ENCODE measurements at places on chromosomes 5 and 9.

DNA sequence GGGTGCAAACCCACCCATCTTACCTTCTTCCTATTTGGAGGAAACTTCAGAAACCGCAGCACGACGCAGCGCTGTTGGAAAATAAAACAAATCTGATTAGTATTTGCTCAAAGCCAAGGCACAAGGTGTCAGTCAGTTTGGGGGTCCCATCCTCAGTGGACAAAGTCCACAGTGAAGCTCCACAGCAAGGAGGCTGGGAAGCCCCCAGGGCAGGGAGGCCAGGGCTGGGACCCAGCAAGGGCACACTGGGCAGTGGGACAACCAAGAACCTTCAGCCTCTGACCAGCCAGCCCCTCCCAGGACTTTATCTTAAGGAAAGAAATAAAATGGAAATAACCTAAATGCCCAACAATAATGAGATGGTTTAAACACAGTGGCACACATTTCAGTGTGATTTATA lies 11.3 kb downstream of the IPPK start:
- no peak for DNase-seq

- DNase-seq = no peak
Observed at GRCh38 chr5:35153375-35153932, 76.8 kb downstream of the PRLR start.

GRCh38 chr9:114309096-114309495 lies 13.8 kb upstream of the ORM1 start:
- DNase-seq = no peak

DNA sequence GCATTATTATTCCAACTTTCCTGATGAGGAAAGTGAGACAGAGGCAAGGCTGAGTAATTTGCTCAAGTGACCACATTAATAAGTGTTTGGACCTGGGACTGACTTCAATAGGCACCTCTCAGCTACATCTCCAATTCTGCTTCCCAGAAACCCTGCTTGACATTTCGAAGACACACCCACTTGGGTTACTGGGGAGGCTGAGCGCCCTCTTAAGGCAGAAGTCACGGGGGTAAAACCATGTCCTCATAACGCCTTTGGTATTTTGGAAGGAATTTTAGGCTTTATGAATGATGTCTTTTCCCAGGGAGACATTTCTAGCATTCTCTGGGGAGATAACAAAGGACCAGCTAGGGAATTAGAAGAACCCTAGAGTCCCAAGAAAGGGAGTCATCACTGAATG lies 53.3 kb downstream of the TRPC7 start:
- no peak for DNase-seq

DNA sequence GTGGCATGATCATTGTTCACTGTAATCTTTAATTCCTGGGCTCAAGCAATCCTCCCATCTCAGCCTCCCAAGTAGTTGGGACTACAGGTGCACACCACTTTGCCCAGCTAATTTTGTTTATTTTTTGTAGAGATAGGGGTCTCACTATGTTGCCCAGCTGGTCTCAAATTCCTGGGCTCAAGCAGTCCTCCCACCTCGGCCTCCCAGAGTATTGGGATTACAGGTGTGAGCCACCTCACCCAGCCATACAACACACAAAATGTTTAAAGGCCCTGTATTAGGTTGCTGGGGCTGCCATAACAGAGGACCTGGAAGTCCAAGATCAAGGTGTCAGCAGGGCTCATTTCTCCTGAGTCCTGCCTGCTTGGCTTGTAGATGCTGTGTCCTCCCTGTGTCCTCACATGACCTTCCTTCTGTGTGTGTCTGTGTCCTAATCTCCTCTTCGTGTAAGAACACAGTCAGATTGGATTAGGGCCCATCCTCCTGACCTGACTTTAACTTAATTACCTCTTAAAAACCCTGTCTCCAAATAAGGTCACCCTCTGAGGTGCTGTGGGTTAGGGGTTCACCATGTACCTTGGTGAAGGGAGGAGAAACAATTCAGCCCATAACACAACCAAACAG lies 5.4 kb downstream of the UBE2QL1 start:
- no peak for DNase-seq

- no peak for DNase-seq
Observed at GRCh38 chr5:74320526-74320925, 320.0 kb downstream of the ENC1 start.

DNA sequence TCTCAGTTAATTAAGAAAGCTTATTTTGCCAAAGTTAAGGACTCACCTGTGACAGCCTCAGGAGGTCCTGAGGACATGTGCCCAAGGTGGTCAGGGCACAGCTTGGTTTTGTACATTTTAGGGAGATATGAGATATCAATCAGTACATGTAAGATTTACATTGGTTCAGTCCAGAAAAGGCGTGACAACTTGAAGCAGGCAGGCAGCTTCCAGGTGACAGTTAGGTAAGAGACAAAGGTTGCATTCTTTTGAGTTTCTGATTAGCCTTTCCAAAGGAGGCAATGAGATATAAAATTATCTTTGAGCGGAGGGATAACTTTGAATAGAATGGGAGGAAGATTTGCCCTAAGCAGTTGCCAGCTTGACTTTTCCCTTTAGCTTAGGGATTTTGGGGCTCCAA lies 47.8 kb downstream of the SLC1A1 start:
- no peak for DNase-seq

- peak; percentile 49 for DNase-seq
Observed at GRCh38 chr9:122991370-122991830, 42.1 kb upstream of the GPR21 start.

GRCh38 chr9:69946800-69947437 lies 96.7 kb upstream of the MAMDC2 start:
- no peak for DNase-seq

- DNase-seq = no peak
Observed at GRCh38 chr5:151597749-151598148, 6.6 kb upstream of the FAT2 start.

- DNase-seq = no peak
Observed at GRCh38 chr9:6759185-6759977, 1.6 kb downstream of the KDM4C start.

DNA sequence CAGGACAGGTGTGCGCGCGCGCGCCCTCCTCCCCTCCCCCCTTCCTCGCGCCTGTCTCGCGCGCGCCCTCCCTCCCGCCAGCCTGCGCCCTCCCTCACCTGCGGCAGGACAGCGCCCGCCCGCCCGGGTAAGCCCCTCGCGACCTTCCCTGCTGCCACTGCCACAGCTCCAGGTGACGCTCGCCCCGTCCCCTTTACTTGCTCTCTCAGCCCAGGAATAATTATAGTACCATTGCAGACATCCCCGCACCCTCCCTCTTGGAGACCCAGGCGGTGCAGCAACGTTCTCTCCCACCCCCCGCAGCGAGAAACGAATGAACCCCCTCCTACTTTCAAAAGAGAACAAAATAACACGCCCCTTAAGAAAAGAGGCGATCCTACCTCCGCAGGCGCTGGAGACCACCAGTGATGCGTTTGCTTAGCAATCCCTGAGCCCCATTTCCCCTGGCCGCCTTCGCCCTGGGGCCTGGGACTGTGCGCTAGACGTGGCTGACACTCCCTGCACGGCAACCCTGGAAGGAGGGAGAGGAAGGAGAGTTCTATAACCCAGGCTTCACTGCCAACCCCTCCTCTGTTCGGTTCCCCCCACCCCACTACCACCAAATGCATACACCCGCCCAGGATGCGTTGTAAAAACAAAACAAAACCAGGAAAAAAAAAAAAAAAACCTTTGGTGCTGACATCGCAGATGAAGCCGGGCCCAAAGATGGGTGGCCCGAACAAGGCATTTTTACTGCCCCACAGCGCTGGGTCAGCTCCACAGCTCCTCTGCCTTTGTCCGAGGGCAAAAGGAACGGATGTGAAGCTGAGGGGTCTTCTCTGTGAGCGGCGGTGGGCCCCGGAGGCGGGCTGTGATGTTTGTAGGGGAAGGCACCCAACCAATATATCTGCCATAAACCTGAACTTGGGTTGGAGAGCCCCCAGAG lies 5.6 kb upstream of the PURA start:
- DNase-seq = no peak

DNA sequence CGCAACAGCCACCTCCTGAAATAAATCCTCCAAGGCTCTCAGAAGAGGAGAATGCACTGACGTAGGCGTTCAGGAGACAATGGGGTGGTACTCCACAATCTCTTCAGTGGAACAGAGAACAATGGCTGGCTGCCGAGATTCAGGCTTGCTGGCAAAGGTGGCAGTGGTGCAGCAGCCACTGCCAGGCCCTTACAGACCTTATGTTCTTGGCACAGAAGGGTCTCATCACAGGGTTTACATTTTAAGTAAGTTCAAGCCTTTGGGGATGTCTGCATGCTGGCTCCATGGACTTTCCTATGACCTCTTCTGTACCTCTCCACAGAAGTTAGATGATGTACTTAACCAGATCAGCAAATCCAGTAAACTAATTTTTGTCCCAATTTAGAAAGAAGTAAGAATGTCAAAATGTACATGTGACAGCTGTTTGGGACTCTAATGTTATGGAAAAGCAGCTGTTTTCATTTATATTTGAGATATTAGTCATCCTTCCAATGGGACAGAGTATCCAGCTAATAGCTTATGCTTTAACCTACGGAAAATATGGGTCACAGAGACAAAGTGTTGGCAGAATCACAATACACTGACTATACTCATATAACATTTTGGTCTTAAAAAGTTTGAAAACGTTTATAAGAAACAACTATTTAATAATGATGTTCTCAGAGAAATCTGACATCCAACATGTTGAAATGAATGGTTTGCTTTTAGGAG lies 180.9 kb downstream of the MAPKAP1 start:
- no peak for DNase-seq

DNA sequence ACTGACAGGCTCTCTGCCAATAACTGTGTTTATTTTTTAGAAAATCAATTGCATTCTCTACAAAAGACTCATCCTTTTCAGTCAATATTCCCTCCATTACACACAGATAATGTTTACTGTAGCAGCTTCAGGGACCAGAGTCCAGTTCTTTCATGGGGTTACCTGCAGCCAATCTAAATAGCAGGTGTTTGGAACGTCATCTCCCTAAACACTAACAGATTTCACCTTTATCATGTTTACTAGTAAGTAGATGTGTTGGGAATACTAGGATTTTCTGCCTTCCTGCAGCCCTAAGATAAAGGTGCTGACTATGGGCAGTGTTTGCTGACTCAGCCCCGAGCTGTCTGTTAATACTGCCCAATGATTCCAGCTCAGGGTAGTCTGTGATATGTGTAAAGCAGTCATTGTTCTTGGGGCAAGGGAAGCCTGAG lies 447.0 kb downstream of the KIF4B start:
- no peak for DNase-seq

DNA sequence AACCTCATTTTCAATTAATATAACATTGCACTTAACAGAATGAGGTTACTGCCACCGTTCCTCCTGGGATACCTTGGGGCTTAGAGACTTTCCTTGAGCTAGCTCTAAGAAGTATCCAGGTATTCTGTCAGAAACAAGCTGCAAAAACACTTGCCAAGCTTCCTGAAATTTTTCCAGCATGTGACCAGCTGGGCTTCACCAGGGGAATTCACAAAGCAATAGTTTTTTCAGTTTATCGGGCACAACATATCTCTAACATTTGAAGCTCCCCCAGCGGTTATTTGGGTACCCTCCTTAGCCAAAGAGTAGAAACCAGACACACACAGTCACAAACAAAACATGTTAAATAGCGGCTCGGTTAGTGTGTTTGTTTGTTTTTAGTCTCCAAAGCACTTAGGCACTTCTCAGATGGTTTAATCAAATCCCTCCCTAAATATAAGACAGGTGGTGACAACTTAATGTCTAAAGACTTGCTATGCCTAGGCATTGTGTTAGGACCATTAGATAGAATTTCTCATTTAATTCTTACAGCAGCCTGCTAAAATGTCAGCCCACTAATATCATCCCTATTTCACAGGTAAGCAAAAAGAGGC lies 278.2 kb downstream of the GLIS3 start:
- DNase-seq = no peak

DNA sequence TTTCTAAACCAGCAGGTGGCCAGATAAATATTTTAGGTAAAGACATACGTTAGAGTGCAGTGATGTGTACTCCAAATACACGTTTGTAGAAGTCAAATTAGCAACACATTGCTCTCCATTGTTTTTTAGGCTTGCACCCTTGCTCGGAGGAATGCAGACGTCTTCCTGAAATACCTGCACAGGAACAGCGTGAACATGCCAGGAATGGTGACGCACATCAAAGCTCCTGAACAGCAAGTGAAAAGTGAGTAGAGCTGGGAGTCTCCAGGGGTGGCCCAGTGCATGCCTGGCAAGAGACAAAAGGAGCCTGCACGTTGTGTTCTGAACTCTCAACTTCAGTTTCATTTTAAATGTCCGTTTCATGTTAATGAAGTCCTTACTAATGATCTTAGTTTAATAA lies 207.5 kb upstream of the OTULINL start:
- DNase-seq = no peak

GRCh38 chr5:147918899-147919298 lies 12.6 kb upstream of the C5orf46 start:
- no peak for DNase-seq

DNA sequence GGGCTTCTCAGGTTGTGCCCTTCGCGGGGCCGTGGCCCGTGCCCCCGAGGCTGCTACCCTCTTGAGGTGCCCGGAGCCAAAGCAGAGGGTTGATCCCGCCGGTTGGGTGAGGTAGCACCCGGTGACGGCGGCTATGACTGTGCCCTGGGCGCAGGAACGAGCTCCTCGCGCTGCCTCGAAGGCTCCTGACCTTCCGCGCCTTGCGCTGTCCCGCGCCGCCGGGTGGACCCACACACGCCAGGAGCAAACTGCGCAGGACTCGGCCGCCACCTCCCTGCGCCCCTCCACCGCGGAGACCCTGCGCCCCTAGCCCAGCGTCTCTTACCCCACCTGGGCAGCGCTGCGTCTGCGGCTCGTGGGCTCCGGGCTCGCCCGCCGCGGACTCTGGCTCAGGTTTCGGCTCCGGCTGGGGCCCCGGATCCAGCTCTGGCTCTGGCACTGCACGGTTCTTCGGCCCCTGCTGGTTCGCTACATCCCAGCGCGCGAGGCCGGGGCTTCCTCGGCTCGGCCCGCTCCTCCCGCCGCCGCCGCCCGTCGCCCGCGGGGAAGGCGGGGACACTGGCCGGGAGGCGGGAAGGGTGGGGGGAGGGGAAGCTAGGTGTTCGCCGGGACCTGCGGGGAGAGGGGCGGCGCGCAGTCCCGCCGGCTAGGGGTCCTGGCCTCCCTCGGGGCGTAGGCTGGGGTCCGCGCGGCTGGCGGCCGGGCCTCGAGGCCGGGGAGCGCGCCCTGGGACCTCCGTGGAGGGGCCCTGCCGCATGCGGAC lies 5.4 kb upstream of the PITX1 start:
- DNase-seq = no peak

GRCh38 chr5:181176254-181176952 lies 28.6 kb downstream of the TRIM7 start:
- DNase-seq = no peak

DNA sequence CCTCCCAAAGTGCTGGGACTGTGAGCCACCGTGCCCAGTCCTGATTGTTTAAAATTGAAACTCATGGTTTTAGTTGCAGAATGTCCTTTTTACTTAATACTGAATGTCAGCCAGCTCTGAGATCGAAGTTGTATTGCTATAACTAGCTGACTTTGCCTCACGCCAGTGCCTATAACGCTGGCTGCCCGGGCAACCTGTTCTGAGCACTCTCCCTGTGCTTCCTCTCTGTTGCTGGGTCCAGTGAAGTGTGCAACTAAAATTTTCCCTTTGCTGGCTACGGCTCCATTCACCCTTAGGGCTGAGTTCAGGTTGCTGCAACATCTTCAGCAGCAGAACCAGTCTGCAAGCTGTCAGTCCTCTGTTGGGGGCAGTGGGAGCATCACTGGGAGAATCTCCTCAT lies 65.9 kb downstream of the GLDC start:
- DNase-seq = no peak
